ENCODE measurements at places on chromosomes 12 and 14. TPM values are rescaled to one million over a fixed set of nuclear protein-coding genes. Genes with fewer than 3 reads are reported as not detected.
A peak's percentile ranks its signal among the peaks of the same experiment; 100 is the strongest.

The ERBB3 gene
- total RNA-seq, result 22.6 TPM

The SDR9C7 gene
- not detected for total RNA-seq

DNA sequence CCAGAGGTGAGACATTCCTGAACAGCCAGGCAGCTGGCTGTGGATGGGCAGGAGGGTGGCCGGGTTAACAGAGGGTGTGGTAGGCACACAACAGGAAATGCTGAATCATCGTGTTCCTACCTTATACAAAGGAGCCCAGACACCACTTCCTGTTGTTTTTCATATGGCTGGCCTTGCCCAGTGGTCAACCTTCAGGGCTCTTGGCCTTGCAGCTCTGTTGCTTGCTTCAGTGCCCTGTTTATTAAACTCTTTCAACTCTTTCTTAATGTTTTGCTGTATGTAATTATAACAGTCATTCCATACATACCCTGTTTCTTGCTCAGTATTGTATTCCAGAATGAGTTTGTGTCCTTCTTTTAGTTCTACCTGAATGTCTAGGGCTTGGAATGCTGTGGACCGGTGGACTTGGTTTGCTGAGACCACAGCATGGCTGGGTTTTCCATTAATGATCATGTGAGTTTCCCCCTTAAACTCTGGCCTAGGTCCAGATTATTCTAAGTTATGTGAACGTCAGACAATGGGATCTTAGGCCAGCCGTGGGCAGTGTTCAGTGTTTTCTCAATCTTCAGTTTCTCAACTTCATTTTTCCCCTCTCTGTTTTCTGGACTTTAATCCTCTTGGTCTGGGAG, 11.9 kb downstream of the CFAP54 start:
- no peaks in the 10 kb centered on the region for H3K27me3 ChIP-seq
- H3K27ac ChIP-seq, result peak overlapping the region; percentile 20
- no peak overlapping the region for H3K4me3 ChIP-seq
- DNase-seq, result peak; percentile 26

GRCh38 chr12:6843118-6843902, 2.6 kb downstream of the GNB3 start:
- H3K4me1 ChIP-seq, result no peaks in the 10 kb centered on the region
- no peak overlapping the region for H3K4me3 ChIP-seq
- no peak overlapping the region for H3K27ac ChIP-seq

- no peak overlapping the region for H3K4me3 ChIP-seq
- no peaks in the 10 kb centered on the region for H3K4me1 ChIP-seq
- no peak for DNase-seq
These were observed 279.9 kb upstream of the TBX3 start for GRCh38 chr12:114963846-114964245.

- H3K27me3 ChIP-seq, result no peaks in the 10 kb centered on the region
- H3K36me3 ChIP-seq, result no peaks in the 10 kb centered on the region
- no peak overlapping the region for H3K27ac ChIP-seq
- H3K4me3 ChIP-seq, result no peak overlapping the region
- no peak for DNase-seq
- no peaks in the 10 kb centered on the region for H3K4me1 ChIP-seq
These were observed 25.2 kb upstream of the PPFIBP1 start for GRCh38 chr12:27498761-27499160.

DNA sequence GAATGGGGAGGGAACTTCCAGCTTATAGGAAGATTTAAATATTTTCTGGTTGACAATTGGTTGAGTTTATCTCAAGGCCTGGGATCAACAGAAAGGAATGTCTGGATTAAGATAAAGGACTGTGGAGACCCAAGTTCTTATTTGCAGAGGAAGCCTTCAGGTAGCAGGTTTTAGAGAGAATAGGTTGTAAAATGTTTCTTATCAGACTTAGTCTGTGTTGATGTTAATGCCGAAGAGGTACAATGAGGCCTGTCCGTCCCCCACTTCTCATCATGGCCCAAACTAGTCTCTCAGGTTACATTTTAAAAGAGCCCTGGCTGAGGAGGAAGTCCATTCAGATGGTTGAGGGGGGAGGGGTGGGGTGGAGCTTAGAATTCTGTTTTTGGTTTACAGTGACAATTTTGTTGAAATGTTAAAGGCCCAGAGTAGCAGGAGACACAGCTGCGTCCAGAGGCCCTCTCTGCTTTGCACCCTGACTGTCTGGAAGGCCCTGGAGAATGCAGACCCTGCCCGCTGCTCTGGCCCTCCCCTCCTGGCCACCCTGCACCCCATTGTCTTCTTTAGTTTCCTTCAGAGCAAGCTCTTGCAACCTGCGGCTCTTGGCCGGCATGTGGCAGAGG, 672.5 kb upstream of the TMEM132C start:
- no peaks in the 10 kb centered on the region for H3K36me3 ChIP-seq
- DNase-seq, result no peak
- no peaks in the 10 kb centered on the region for H3K4me1 ChIP-seq
- H3K27me3 ChIP-seq, result no peaks in the 10 kb centered on the region
- H3K4me3 ChIP-seq, result no peak overlapping the region

DNA sequence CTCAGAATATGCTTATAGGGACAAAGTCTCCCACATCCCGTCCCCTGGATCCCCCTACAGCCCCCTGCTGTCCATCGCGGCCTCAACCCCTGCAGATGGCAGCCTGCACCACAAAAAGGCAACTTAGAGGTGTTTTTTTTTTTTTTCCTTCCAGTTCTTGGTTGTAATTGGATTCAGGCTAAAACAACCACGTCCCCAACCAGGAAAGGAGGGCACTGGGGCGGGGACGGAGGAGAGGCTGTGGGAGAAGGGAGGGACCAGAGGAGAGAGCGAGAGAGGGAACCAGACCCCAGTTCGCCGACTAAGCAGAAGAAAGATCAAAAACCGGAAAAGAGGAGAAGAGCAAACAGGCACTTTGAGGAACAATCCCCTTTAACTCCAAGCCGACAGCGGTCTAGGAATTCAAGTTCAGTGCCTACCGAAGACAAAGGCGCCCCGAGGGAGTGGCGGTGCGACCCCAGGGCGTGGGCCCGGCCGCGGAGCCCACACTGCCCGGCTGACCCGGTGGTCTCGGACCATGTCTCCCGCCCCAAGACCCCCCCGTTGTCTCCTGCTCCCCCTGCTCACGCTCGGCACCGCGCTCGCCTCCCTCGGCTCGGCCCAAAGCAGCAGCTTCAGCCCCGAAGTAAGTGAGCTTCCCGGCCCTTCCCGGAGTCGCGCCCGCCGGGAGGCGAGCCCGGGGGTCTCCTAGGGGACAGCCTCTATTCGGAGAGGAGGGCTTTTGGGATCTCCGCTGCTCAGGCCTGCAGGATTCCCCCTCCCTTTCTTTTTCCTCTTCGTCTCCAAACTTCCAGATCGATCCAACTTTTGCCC, at the start of gene MMP14:
Gene MMP14 (plus strand): TSS at position 285 of the 813 bp plus-strand sequence. CDS start 233 bp downstream, at position 518.
- peak; percentile 89 for DNase-seq
- peak within 1 kb of the TSS; percentile 83 for H3K4me3 ChIP-seq
- no peaks in the 10 kb centered on the region for H3K27me3 ChIP-seq

GRCh38 chr12:54984658-54985376, at the start of gene TESPA1:
TESPA1 (minus strand) TSS chr12:54984762; CDS start chr12:54974562, 10,200 bp downstream.
- no peaks in the 10 kb centered on the region for H3K36me3 ChIP-seq
- H3K4me1 ChIP-seq, result peaks cover 27% of the 10 kb centered on the region
- DNase-seq, result peak; percentile 32
- H3K27ac ChIP-seq, result peak within 1 kb of the TSS; percentile 56

GRCh38 chr12:124185971-124186686, 108.8 kb upstream of the RFLNA start:
- H3K36me3 ChIP-seq, result no peaks in the 10 kb centered on the region
- no peak for DNase-seq
- no peaks in the 10 kb centered on the region for H3K27me3 ChIP-seq
- no peak overlapping the region for H3K27ac ChIP-seq
- peaks cover 16% of the 10 kb centered on the region for H3K4me1 ChIP-seq

DNA sequence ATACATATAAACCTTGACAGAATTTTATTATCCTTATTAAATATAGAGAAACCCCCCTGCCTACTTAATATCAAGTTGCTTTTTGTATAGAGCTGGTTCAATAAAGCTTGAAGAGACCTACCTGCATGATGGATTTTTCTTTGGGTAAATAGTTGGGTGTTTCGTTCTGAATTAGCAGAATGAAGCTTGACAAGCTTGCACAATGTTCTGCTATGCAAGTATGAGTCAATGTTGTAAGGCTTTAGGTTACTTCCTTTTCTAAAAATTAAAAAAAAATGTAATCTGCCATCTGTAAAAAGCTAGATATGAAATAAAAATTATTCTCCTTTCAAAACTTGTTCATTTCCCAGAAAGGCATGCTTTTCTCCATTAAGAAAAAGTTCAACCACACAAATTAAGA, 1662.6 kb upstream of the SEL1L start:
- H3K4me3 ChIP-seq, result no peak overlapping the region
- no peaks in the 10 kb centered on the region for H3K27me3 ChIP-seq
- H3K36me3 ChIP-seq, result no peaks in the 10 kb centered on the region
- H3K27ac ChIP-seq, result no peak overlapping the region

DNA sequence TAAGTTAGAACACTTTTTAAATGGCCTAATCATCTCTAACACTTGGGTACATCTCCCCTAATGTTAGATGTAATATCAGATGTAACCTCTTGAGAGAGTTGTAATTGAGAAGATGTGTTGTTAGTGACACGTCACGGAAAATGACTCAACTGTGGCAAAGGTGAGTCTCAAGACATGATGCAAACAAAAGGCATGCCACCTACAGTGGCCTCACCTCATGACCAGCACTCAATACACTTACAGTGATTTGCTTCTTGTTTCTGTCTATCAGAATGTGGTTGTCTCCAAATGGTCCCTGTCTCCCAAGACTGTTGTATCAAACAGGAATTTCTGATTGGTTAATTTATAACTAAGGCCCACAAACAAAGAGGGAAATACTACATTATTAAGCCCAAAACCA, 91.2 kb downstream of the SLC25A21 start:
- no peaks in the 10 kb centered on the region for H3K4me1 ChIP-seq
- no peak for DNase-seq
- no peaks in the 10 kb centered on the region for H3K36me3 ChIP-seq
- no peaks in the 10 kb centered on the region for H3K27me3 ChIP-seq
- H3K27ac ChIP-seq, result no peak overlapping the region

Measured in thyroid gland (tissue), 4 donors.